ENCODE measurements at places on chromosomes 2 and 18.

- no peak for DNase-seq
These were observed 155.5 kb downstream of the CLIP4 start for GRCh38 chr2:29270701-29271121.

DNA sequence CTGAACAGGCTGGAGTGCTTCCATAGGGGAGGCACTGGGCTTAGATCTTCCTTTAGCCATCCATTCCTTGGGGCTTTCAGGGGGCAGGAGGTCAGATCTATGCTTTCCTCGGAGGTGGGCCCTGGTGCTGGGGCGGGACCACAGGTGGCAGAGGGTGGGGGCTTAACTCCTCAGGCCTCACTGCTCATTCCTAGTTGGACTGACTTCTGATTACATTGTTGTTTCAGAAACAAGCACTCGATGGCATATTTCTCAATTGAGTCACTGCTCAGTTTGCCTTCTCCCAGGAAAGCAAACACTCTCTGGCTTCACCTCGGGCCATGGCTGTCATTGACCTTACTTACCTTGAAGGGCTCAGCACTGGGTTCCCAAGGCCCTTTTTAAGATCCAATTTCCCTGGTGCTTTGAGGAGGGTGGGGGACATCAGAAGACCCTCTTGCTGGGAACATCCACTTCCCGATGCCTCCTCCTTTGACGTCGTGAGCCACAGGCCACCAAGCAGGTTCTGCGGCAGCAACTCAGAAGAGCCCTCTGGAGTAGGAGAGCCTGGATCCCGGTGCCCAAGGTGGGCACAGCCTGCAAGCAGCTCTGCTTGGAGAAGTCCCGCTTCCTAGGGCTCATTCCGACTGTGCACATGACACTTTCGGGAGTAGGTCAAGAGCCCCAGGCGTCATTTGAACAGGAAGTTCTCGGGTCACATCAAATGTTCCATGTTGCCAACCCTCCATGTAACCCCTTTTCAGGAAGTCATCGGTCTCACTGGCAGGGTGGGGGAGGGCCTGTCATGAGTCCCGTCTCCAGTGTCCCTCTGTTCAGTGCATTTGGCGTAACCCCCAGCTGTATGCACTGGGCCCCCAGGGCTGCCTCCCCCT lies 40.6 kb downstream of the SDC1 start:
- no peak for DNase-seq

DNA sequence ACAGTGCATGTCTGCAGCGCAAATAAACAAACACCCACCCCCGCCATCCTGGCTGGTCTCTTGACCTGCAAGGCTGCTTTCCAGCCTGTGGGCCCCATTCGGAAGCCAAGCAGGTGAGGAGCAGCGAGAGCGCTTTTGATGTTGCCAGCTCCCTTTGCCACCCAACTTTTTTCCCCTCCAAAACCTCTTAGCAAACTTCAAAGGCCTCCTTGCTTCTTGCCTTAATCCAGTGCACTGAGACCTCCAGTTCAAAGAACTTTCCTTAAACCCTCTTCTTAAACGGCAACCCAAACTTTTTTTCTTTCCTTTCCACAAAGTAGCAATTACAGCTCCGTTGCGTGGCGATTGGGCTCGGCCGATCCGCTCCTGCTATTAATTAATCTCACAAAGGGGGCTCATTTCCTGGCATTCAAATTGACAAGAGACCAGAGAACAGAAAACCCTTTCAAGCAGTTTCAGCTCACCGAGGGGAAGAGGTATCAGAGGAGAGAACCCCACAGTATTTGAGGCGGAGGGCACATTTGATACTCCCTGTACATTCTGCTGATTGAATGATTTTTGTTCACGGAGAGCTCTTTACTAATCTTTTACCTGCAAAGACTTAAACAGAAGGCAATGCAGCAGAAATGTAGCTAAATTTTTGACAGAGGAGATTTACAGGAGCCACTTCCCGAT lies 531.4 kb downstream of the TMEM182 start:
- DNase-seq = no peak

GRCh38 chr2:165820296-165820695 lies 26.2 kb upstream of the GALNT3 start:
- DNase-seq = no peak

- no peak for DNase-seq
These were observed 17.7 kb downstream of the SPDYA start for GRCh38 chr2:28828382-28828781.

DNA sequence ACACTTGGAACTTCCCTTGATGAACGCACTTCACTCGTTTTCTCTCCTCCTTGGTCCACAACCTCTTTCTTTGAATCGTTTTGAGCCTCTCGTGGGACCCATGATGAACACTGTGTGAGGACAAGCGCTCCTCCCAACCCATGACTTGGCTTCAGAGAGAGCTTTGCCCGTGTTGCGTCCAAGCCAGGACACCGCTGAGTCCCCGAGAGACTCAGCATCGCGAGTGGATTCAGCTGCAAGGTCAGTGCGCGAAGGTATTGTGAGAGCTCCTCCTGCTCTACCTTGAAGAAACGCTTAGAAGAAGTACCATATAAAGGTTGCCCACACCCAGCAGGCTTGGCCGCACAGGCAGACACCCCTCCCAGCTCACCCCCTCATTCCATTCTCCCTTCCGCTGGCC lies 58.7 kb downstream of the ZNF516 start:
- DNase-seq = no peak

DNA sequence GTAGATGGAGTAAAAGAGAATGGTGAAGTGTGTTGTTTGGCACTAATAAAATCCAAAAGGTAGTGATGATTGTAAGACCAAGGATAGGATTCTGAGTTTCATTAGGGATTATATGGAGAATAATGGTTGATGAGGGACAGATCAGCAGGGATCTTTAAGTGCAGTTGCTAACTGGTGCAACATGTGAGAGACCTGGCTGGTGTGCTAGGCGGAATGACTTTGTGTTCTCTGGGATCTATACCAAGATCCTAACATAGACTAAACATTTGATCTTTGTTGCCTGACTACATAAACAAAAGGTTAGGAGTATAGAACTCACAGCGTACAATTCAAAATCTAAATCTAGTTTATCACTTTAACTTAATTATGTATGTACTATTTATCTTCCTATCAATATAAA lies 135.4 kb downstream of the PTRHD1 start:
- no peak for DNase-seq

GRCh38 chr18:21684731-21685130 lies 19.8 kb downstream of the ABHD3 start:
- DNase-seq = no peak

DNA sequence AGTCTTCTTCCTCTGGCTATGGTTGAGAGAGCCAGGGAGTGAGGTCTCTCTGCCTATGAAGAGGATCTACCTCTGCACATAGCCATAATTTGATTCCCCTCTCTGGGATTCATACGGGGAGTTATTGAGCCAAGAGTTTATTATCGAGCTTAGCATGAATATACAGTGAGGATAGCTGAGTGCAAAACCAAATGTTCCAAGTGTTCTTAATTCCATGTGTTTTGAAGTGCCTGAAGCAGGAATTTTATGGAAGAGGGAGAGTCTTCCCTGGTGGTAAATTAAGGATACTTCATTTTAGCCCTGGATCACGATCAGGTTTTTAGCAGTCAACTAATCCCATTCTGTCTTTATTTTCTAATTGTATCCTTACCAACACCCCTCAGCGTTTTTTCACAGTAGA lies 270.6 kb downstream of the C1D start:
- DNase-seq = no peak

DNA sequence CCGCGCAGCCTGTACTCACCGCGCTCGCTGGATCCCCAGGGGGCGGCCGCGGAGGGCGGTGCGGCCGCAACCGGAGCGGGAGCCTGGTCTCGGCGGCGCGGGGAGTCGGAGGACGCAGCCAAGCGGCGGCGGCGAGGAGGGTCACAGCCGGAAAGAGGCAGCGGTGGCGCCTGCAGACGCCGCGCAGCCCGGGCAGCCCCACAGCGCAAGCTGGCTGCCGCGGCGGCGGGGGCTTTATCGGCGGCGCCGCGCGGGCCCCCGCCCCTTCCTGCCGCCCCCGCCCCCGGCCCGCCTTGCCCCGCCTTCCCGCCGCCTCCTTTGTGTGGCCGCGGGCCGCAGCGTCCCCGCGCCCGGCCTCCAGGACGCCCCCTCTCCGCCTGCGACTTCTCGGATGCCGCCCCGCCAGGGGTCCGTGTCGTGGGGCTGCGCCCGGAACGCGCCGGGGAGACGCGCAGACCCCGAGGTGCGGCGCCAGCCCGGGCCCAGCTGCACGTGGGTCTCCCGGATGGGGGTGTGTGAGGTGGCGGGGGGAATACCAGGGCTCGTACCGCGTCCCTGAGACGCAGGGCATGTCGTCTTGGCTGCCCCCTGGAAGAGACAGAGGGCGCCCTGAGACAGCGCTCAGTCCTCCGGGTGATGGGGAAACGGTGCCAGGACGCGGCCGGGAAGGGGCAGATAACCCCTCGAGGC lies at the start of gene SERPINE2:
Gene SERPINE2 (minus strand): TSS at position 207 of the 690 bp plus-strand sequence. CDS start 37,386 bp downstream, outside the sequence.
- DNase-seq = no peak

DNA sequence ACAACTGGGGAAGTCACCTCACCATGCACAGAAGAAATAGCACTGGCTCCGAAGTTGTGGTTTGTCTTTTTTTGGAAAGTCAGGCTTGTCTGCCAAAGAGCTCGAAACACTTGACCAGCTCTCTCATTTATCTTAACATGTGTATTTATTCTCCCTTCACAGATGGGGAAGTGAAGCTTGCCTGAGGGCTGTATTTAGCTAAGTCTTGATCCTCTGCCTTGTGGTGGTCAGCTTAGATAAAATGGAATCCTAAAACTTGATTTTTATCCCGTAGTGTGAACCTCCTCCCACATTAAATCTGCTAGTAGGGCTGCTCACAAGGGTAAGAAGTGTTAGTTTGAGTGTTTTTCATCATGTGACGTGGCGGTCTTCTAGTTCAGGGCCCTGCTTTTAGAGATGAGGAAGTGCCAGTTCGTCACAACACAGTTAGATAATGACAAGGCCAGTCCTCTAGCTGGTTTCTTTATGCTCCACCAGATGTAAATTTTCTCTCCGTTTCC lies 89.7 kb downstream of the TMEM247 start:
- no peak for DNase-seq

- DNase-seq = no peak
These were observed 4.6 kb upstream of the ATOH8 start for GRCh38 chr2:85748985-85749875.

- no peak for DNase-seq
These were observed 4.5 kb upstream of the MYO5B start for GRCh38 chr18:50199346-50199855.

- no peak for DNase-seq
These were observed 72.9 kb downstream of the GALNT14 start for GRCh38 chr2:31065356-31065755.

DNA sequence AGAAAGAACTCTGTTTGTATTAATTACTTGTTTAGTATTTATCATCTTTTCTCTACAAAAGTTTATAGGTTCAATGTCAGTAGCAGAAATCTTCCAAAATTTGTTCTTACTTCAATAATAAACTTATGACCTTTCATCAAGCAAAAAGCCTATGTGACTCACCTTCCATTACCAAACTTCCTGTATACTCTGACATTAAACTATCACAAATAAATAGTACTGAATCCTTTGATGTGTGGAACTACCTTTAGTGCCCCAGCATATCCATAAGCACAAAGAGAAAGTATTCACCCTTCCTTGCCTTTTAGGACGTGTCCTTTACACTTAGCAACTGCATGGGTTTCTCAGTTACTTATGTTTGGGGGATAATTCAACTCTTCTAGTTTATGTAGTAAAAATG lies 166.0 kb downstream of the EHBP1 start:
- DNase-seq = no peak

DNA sequence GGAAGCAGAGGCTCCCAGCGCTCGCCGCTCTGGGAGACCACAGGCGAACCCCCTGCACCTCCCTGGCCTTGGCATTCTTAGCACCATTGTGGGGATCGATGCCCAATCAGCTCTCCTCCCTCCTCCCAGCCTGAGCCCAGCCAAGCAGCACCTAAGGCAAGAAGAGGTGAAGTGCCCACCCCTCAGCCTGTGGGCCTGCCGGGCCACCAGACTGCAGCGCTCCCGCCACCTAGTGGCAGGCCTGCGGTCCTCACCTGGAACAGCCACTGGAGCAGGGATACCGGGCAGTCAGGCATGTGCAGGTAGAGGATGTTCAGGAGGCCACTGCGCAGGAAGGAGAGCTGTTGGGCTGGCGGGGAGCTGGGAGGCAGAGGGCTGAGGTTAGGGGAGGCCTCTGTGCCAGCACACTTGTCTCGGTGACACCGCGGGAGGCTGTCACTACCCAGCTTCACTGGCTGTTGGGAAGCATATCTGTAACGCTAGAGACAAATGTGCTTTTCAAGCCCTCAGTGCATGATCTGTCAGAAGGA lies 35.2 kb downstream of the FAM178B start:
- peak; percentile 69 for DNase-seq

- DNase-seq = no peak
These were observed 127.2 kb downstream of the OSBPL1A start for GRCh38 chr18:24270358-24270936.

GRCh38 chr2:44707945-44708660 lies 233.4 kb upstream of the SIX3 start:
- no peak for DNase-seq

- DNase-seq = no peak
These were observed 237.0 kb downstream of the ZNF407 start for GRCh38 chr18:74834424-74835309.

DNA sequence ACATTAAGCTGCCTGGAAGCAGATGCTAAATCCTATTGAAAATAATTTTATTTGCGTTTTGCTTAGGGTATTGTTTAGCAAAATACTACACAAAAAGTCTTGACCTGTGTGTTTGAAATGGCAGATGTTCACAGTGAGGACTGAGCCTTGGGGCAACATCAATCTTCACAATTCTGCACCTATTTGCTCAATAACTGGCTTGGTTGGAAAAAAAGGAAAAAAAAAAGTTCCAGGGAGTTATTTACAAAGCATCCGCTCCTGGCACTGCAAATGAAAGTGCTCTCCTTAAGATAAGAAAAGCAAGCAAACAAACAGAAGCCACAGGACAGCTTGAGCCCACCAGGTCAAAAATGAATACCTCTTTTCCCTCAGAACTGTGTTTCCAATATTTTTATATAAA lies 77.7 kb downstream of the MAP2 start:
- no peak for DNase-seq

GRCh38 chr2:102057502-102058292 lies 65.9 kb downstream of the IL1R2 start:
- DNase-seq = no peak

DNA sequence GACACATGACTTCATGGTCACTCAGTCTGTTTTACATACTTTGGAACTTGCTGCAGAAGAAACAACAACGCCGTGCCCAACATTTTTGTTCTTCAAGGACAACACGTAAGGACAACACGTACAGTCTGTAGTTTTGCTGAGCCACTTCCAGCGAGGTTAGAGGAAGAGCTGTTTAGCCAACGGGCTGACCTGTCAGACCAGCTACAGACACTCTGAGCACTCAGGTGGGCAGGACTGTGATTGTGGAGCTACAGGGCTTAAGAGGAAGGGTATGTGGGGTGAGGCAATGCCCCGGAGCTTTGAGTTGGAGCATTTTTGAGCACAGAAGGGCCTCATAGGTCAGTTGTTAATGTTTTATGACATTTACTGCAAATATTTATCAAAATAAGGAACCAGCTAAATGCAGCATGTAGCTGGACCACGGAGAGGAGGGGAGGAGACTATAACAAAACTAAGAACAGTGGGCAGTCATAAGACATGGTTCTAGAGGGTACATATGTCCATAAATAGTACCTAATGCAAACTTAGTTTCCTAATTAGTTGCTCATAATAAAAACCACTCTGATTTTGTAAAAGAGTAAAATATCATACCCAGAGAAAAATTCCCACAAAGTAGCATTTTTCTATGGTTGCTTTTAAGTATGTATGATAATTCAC lies 26.3 kb upstream of the NPC1 start:
- no peak for DNase-seq

Data from SHP77 treated with DMSO at 0.1 percent for 48 hours (cell line).